Mammary epithelial cell (primary cell): ENCODE measurements at places on chromosomes 1 and 21.

DNA sequence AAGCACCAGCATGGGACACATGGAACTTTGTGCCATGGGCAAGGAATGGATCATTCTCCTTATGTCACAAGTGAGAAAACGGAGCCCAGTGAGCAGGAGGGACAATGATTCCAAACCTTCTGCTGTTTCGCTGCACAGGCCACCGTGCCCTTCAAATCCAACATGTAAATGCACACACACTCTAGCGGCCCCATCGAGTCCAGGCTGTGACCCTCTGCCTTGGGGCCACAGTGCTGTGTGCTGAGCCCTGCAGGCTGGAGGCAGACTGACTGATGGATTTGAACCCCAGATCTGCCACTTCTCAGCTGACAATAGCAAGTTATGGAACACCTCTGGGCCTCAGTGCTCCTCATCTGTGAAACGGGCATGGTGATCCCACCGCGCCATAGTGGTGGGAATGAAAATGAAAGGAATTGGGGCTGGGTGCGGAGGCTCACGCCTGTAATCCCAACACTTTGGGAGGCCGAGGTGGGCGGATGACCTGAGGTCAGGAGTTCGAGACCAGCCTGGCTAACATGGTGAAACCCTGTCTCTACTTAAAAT lies 63.6 kb downstream of the ALPL start:
- DNase-seq: no peak

GRCh38 chr1:172835834-172836233 lies 176.9 kb downstream of the FASLG start:
- no peak for DNase-seq

DNA sequence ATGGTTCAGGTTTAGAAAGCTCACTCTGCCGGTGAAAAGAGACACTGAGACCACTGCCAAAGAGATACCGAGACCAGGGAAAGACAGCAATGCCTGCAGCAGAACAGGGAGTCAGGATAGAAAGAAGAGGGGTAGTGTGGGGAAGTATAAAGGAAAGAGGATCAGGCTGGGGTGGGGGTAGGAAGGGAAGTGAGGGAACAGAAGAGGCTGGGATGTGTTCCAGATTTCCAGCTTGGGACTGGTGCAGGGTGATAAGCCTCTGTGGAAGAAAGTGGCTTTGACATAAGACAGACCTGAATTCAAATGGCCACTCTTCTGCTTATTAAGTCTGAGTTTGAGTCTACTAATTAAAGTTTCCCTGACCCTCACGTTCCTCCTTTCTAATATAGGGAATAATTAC lies 105.9 kb downstream of the PIK3R3 start:
- no peak for DNase-seq

DNA sequence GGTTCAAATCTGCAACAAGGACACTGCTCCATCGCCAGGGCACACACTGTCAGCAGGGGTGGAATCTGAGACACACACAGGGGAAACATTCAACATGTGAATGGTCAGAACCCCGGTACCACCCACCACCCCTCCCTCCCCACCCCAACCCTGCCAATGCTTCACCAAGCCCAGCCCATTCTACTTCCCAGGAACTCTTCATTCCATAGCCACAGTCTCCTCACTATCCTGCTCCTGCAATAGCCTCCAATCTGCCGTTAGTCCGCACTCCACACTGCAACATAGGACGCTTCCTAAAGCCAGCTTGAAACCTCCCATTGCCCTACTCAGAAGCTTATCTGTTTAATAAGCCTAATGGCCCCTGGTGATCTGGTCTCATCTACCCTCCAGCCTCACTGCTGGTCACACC lies 7.5 kb upstream of the RAB3B start:
- no peak for DNase-seq

GRCh38 chr1:19762175-19762779 lies 37.4 kb downstream of the TMCO4 start:
- no peak for DNase-seq

DNA sequence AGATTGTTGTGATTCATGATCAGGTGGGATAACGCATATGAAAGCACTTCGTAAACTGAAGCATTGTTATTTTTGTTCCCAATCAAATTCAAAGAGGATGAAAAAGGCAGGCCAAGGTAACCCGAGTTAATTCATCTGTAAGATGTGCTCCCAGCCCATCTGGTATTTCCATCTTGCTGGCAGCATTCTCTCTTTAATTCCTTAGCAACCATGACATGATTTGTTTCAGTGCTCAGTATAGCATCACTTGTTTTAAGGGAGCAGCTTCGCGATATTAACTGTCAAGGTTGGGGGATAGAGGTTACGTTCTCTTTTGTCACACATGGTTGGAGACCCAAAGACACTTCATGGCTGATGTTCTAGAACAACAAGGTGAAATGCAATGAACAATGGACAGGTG lies 6.4 kb downstream of the TSPAN2 start:
- no peak for DNase-seq

GRCh38 chr1:21287905-21288514 lies 2.3 kb downstream of the ECE1 start:
- no peak for DNase-seq

DNA sequence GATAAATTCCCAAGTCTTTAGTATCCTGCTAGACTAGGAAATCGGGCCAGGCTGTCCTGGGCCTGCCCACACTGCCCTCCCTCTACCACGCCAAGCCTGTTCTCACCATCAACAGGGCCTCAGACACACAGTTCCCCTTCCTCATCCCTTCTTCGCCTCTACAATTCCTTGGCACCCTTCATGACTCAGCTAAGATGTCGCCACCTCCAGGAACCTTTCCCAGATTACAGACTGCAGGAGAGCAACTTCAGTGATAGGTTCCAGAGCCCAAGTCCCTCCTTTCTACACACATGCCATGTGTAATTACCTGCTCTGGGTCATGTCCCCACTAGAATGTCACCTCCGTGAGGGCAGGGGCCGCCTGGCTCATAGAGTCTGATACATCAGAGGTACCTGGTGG lies 3.3 kb downstream of the RIMS3 start:
- no peak for DNase-seq

DNA sequence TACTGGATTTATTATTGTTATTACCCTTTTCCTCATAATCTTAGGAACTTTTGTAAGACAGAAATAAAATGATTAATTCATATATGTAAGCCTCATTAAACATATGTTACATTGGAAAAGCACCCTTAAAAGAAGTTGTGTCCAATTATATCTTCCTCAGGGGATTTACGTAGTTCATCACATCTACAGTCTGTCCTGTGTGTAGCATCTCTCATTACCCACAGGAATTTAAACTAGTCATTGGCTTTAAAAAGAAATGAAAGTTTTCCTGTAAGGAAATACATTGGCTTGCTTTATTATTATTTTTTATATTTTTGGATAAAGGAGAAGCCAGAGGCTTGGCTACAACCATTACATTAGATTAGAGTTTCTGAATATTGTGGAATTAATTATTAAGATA lies 56.1 kb downstream of the SWT1 start:
- peak; percentile 8 for DNase-seq

- DNase-seq: no peak
Measured at GRCh38 chr1:2213576-2214505, 14.3 kb upstream of the SKI start.

DNA sequence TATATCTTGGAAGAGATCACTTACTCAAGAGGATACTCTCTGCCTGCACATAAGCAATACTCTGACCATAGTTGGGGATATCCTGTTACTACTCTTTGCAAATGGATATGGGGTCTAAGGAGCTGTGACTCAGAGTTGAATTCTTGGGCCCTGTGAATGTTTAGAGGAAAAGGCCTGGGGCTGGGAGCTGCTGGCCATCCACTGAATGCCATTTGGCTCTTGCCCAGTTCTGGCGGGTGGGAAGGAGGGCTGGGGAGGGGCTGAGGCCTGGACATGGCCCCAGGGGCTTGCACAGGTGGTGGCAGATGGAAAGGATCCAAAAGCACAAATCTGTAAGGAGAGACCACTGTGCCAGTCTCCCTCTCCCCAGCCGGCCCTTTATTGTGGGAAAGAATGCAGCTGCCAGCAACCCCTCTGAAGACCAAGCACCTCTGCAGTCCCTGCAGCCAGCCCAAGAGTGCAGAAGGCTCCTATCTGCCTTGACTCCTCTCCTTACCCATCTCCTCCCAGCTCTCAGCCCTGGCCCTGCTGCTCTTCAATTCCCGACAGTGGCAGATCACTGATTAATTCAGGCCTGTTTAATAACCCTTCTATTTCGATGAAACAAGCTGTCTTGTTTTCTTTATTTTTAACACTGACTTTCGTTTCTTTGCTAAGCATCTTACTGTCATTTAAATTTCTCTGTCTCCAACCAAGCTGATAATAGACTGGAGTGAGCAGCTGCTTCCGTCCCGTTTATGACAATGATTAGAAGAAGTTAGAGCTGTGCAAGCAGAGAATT lies 12.1 kb downstream of the PLXNA2 start:
- no peak for DNase-seq

GRCh38 chr1:117179471-117179870 lies 31.3 kb downstream of the VTCN1 start:
- peak; percentile 22 for DNase-seq

DNA sequence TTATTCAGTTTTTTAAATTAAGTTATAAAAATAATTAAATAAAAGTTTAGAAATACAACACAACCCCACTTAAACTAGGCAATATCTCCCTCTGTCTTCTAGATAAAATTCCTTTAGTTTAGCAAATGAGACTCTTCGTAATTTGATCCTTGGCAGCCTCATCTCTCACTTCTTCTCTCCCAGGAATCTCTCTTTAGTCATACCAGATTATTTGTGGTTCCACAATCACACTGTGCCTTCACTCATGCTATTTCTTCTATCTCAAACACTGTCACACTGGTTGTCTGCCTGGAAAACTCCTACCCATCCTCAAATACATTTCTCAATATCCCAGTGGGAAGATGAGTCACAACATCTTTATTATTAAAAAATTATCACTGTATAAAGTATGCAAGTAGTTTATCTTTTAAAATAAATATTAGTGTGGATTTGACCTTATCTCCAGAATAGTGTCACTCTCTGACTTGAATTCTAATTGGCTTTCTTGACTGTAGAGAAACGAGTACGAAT lies 195.5 kb downstream of the KCNH1 start:
- no peak for DNase-seq

DNA sequence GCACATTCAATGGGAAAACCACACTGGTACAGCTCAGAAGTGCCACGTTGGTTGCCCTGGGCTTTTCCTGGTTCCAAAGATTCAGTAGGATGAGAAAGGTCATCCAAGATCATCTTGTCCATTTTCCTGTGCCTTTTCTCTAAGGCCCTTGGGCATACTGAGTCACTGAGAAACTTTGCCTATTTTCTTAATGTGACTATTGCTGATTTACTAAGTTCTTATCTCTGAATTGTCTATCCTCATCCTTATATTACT lies 57.2 kb upstream of the HSD17B7 start:
- DNase-seq: no peak

DNA sequence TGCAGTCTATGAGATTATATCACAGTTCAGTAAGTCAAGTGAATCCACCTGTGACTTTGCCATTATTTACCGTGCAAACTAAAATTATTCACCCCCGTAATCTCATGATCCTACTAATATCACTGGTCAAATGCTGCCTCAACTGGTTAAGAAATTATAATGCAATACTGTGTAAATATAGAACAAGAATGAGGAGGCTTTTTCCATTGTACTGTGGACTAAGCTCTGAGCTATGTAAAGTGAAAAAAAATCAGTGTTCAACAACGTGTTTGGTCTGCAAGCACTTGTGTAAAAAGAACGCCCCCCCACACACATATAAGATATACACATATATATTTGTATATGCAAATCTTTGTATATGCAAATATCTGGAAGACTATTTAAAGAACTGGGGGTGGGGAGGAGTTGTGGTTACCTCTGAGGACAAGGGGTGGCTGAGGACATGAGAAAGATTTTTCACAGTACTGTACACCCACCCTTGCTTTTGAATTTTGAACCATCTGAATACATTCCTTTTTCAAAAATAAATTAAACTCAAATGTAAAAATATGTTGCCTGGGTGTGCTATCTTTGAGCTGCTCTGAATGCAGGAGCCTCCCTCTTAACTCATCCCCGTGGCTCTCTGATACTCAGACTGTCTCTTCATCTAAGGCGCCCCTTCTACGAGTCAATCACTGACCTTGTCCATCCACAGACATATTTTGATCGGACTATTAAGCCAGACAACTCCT lies 57.0 kb downstream of the PTP4A2 start:
- no peak for DNase-seq

DNA sequence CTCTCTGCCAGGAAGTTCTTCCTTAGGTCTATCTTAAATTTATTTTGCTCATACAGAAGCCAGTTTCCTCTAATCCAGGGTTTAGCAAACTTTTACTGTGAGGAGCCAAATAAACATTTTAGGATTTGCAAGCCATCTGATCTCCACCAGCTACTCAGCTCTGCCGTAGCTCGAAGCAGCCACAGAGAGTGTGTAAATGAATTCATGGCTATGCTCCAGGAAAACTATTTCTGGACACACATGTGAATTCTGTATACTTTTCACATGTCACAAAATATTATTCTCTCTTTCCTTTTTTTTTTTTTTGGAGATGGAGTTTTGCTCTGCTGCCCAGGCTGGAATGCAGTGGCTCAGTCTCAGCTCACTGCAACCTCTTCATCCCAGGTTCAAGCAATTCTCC lies 13.4 kb upstream of the AGTRAP start:
- DNase-seq: no peak
